ENCODE measurements at places on chromosomes 1 and 21.
A peak's percentile ranks its signal among the peaks of the same experiment; 100 is the strongest.

GRCh38 chr1:230430499-230430898, 4.4 kb upstream of the PGBD5 start:
- no peak for DNase-seq

- no peak for DNase-seq
Observed at GRCh38 chr1:9657521-9658032, 6.0 kb downstream of the PIK3CD start.

DNA sequence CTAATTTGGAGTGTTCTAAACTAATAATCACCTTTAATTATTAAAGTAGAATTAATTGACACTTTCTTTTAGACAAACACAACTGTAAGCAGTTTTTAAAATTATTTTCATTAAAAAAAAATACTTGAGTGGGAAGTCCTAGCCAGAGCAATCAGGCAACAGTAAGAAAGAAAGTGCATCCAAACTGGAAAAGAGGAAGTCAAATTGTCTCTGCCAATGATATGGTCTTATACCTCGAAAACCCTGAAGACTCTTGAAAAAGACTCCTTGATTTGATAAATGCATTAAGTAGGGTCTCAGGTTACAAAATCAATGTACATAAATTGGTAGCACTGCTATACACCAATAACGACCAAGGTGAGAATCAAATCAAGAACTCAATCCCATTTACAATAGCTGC, 83.0 kb upstream of the GADD45A start:
- no peak for DNase-seq

DNA sequence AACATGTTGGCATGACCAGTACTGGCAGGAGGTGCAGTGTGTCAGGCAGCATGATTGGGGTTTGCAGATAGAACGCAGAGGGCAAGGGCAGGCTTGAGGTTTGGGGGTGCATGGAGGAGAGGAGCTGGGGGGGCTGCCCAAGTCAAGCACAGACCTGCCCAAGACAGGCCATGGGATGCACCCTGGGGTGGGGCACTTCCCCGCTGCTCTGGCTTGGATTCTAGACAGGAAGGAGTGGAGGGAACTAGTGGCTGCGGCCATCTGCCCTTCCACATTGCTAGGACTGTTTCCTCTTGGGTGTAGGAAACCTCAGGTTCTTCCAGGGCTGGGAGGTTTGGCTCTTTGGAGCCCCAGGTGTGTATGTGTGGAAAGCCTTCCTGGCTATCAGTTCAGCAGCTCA, 3.0 kb downstream of the PDXK start:
- no peak for DNase-seq

GRCh38 chr1:197850918-197851317, 51.5 kb upstream of the C1orf53 start:
- DNase-seq = no peak

- no peak for DNase-seq
Observed at GRCh38 chr1:61167309-61167708, 84.9 kb downstream of the NFIA start.

- no peak for DNase-seq
Observed at GRCh38 chr21:33899199-33899598, 16.4 kb downstream of the ATP5PO start.

- peak; percentile 43 for DNase-seq
Observed at GRCh38 chr1:170664093-170664827, at the start of gene PRRX1. TSS of gene PRRX1 (plus strand) at chr1:170664131. CDS start at chr1:170664219, 88 bp downstream.

- DNase-seq = no peak
Observed at GRCh38 chr1:193417403-193417802, 231.0 kb upstream of the B3GALT2 start.

- no peak for DNase-seq
Observed at GRCh38 chr1:166701603-166702100, 137.6 kb upstream of the POGK start.

- DNase-seq = no peak
Observed at GRCh38 chr1:178530502-178530901, 17.6 kb downstream of the TEX35 start.

- DNase-seq = no peak
Observed at GRCh38 chr1:245694753-245695195, 540.0 kb downstream of the KIF26B start.

DNA sequence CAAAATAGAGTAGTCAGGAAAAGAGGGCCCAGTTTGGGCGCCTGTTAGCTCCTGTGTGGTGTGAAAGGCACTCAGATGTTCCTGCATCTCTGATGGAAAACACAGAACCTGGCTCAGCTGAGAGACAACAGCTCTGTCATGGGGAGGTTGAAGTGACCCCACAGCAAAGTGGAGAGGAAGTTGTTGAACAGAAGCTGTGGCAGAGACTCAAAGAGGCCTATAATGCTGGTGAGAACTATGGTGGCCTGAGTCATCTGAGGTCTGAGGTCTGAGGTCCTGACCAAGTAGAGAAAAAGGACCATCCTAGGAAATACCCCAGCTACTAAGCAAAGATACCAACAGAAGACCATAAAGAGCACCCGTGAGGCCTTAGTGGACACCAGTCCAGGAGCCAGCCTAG, 45.6 kb upstream of the JAK1 start:
- no peak for DNase-seq

DNA sequence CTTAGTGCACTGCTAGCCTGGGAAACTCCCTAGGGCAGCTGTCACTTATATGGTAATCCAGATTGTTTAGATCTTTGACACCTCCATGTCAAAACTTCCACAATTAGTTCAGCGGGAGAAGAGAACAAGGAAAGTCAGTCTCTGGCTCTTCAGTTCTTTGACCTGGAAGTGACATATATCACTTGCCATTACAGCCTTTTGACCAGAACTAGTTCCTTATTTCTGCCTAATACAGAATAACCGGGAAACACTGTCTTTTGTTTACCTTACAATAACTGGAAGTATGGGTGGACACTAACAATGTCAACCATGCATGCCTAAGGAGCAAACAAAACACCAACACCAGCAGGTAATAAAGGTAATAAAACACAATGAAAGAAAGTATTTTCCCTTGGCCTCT, 68.3 kb downstream of the C4BPA start:
- peak; percentile 32 for DNase-seq

DNA sequence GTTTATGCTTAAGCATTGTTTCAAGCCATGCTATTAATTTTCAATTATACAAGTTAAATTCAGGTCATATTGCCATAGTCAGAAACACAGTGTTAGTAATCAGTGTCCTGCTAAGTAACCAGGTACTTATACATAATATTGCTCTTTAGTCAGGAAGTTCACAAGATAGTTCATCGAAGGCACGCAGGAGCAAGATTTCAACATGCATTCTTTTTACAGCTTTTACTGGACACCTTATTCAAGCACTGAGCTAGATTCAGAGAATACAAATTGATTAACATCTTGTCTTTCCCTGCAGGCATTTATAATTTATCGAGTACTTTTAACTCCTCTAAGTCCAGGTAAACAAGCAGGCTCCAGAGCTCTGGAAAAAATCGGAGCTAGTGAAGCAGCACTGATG, 202.3 kb upstream of the BRINP3 start:
- DNase-seq = no peak

- no peak for DNase-seq
Observed at GRCh38 chr1:185532856-185533255, 201.3 kb upstream of the HMCN1 start.

DNA sequence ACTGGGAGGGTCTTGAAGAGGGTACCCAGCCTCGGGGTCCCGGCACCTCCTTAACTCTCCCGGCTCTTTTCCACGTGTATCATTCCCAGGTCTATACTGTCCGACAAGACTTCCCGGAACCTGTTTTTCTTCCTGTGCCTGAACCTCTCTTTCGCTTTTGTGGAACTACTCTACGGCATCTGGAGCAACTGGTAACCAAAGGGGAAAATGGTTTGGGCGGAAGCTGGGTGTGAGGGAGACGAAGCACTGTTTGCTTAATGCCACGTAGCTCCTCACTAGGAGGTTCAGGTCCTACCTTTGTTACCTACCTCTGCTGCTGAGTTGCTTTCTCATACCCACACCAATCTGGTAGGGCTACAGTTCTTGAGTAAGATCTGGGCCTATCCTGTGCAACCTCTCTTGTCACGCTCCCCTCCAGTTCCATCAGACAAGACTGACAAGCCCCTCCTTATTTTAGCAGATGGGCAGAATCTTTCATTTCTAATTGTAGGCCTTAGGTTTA, 642 bp downstream of the SLC30A7 start:
- DNase-seq = peak; percentile 83

- peak; percentile 91 for DNase-seq
Observed at GRCh38 chr1:7975212-7975865, 13.8 kb downstream of the PARK7 start.

DNA sequence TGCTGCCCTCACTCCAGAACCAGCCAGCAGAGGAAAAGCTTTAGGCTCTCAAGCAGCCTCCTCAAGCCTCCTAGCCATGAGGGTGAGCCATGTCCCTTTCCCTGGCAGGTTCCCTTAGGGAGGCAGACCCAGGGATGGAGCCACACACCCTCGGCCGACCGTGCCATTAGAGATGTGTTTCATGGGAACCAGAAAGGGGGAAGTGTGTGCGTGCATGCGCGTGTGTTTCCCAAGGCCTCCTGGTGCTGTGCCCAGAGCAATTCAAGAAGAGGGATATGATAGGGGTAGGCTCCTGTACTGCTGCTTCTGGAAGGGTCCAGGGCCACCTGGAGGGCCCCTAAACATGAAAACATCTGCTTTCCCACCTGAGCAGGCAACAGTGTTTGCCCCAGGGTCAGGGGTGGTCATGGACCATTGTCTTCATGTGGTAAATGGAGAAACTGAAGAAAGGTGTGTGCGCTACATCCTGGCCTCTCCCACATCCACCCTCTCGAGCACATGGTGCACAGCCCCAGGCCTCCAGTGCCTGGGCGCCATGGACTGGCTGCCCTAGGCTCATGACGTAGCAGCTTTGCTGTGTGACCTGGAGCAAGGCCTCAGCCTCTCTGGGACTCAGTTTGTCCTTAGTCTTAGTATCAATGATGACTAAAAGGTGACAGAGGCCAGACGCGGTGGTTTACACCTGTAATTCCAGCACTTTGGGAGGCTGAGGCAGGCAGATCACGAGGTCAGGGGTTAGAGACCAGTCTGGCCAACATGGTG, 48.1 kb downstream of the SYF2 start:
- DNase-seq = no peak

Measured in mesendoderm (in vitro differentiated cells).